ENCODE measurements at places on chromosomes 4 and X.

DNA sequence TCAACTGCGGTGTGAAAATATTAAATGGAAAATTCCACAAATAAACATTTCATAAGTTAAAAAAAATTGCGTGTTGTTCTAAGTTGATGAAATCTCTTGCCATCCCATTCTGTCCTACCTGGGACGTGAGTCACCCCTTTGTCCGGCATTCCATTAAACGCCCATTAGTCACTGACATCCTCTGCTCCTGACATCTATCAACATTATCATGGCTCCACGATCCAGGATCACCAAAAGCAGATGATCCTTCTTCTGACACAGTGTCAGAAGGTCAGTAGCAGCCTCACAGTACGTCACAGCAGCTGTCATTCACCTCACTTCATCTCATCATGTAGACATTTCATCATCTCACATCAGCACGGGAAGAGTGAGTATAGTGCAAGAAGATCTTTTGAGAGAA is 125.7 kb downstream of the ZNF827 start:
- DNase-seq = no peak

- no peak for DNase-seq
These were observed 58.4 kb upstream of the STS start for GRCh38 chrX:7088968-7089615.

DNA sequence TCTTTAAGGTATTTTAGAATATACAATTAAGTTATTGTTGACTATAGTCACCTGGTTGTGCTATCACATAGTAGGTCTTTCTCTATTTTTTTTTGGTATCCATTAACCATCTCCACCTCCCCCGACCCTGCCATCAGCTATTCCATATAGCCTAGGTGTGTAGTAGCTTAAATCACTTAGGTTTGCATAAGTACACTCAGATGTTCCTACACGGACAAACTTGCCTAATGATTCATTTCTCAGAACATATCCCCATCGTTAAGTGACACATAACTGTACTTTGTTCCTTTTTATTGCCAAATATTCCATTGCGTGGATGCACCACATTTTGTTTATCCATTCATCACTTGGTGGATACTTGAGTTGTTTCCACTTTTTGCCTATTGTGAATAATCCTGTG is 67.9 kb downstream of the SLAIN2 start:
- no peak for DNase-seq

DNA sequence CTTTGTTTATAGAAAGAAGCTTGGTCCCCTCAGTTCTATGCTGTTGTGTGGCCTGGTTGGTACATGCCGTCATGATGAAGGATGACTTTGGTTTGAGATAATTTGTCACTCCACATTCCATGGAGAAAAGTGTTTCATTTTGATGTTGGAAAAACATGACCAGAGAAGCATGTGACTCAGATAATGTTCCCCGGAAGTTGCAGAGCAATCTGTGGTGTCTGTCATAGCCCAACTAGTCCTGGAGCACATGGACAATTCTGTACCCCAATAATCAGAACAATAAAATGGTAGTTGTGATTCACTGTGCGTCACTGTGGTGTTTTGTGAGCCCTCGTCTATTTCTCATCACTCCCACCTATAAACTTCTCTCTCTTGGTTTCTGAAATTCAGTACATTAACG is 85.1 kb downstream of the PDK3 start:
- no peak for DNase-seq

DNA sequence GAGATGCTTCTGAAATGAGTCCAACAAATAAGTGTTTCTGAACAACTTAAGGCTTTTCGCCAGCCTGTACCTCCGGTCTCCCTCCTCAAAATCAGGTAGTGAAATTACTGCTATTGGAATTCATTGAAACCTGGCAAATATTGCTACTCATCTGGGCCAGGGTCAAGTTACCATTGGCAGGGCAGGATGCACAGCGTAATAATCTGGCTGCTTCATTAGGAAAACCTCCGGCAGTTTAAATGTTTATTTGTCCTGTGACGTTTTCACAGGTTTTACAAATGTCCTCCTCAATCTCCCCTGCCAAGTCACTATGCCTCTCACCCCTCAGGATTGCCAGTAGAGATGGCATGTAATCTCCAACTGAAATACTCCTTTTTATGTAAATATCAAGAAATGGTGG is 92.6 kb upstream of the KDR start:
- no peak for DNase-seq

All from erythroblast (primary cell).